Pulmonary artery endothelial cell (primary cell): ENCODE measurements at places on chromosomes 5 and 9. TPM values are rescaled to one million over a fixed set of nuclear protein-coding genes. Genes with fewer than 3 reads are reported as not detected.

Gene PDE8B
- total RNA-seq: not detected in 2 replicates

Gene PAXX
- total RNA-seq: 17.8 and 18.0 TPM in 2 replicates

Gene PCDHB11
- total RNA-seq: 0.13 and 0.25 TPM in 2 replicates

Gene GRIA1
- not detected in 2 replicates for total RNA-seq

Gene COL23A1
- not detected in 2 replicates for total RNA-seq

Gene PCSK5
- 8.9 and 11.5 TPM in 2 replicates for total RNA-seq

Gene OR1N1
- total RNA-seq: not detected in 2 replicates

Gene FAM153A
- total RNA-seq: not detected in 2 replicates

Gene PHF24
- total RNA-seq: not detected in 2 replicates

Gene PCDHGA10
- 3.1 and 4.0 TPM in 2 replicates for total RNA-seq
